ENCODE measurements at places on chromosomes 2 and 18. TPM values are rescaled to one million over a fixed set of nuclear protein-coding genes. Genes with fewer than 3 reads are reported as not detected.

CBLN2 gene
- polyA plus RNA-seq: 0.37 TPM

GREB1L gene
- polyA plus RNA-seq: under 0.01 TPM

GAL3ST2 gene
- 0.15 TPM for polyA plus RNA-seq

IL36B gene
- not detected for polyA plus RNA-seq

CDH19 gene
- not detected for polyA plus RNA-seq

EFHD1 gene
- polyA plus RNA-seq: 0.05 TPM

LRRFIP1 gene
- polyA plus RNA-seq: 47.3 TPM

ARHGAP25 gene
- polyA plus RNA-seq: not detected

PRSS56 gene
- not detected for polyA plus RNA-seq

SPP2 gene
- 0.30 TPM for polyA plus RNA-seq

TSHZ1 gene
- 2.6 TPM for polyA plus RNA-seq

B4GALT6 gene
- 3.1 TPM for polyA plus RNA-seq

PROC gene
- polyA plus RNA-seq: 0.10 TPM

SLC9A4 gene
- polyA plus RNA-seq: 0.11 TPM

E2F6 gene
- 19.7 TPM for polyA plus RNA-seq

KCNJ3 gene
- polyA plus RNA-seq: not detected

PROM2 gene
- 0.38 TPM for polyA plus RNA-seq

GRP gene
- 2.8 TPM for polyA plus RNA-seq

UCN gene
- 2.8 TPM for polyA plus RNA-seq

MPV17 gene
- 255 TPM for polyA plus RNA-seq
